GM19239 (cell line): ENCODE measurements at places on chromosomes 11 and 22.

DNA sequence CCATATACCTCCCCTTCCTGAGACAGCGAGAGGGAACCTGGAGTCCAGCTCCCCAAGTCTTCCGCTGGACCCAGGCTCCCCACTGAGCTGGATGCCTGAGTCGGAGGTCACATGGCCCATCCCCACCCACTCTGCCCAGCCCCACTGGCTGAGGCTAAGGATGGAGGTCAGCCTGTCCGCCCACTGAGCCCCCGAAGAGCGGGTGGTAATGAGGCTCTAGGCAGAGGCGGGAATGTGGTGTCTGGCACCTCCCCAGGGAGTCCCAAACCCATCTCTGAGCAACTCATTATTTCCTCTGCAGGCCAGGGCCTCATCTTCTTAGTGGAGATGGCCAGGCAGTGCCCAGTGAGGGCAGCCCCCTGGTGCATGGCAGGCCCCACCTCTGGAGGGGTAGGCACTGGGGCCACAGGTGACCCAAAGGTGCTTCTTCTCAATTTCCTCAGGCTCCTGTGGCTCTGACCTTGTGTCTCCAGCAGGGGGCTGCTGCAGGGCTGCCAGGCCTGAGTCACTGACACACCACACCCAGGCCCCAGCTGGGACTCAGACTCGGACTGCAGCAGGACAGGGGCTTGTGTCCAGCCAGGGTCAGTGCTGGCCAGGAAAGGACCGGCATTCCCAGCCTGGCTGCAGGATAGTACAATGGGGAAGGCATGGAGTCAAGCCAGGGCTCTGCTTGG lies 10.2 kb upstream of the PDE2A start:
- peak; percentile 81 for DNase-seq

DNA sequence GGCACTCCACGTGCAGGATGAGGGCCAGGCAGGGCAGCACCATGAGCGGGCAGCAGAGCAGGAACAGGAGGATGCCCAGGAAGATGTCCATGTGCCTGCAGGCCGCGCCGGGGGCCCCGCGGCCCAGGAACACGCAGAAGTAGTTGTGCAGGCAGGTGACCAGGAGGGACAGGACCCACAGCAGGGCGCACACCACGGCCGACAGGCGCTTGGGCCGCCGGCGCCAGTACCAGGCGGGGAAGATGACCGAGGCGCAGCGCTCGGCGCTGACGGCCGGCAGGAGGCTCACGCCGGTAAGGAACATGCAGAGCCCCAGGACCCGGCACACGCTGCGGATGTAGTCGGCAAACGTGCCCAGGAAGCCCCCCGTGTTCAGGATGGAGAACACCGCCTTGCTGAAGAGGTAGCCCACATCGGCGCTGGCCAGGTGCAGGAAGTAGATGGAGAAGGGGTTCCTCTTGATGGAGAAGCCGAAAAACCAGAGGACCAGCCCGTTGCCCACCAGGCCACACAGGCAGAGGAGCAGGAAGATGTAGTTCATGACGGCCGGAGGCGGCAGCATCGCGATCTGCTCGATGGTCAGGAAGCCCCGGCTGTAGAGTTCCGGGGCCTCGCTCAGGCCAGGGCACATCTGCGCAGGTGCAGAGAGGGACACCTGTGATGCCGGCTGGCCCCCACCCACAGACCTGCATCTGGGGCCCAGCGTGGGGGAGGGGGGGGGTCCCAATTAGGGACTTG lies 7.2 kb downstream of the MRGPRF start:
- no peak for DNase-seq

DNA sequence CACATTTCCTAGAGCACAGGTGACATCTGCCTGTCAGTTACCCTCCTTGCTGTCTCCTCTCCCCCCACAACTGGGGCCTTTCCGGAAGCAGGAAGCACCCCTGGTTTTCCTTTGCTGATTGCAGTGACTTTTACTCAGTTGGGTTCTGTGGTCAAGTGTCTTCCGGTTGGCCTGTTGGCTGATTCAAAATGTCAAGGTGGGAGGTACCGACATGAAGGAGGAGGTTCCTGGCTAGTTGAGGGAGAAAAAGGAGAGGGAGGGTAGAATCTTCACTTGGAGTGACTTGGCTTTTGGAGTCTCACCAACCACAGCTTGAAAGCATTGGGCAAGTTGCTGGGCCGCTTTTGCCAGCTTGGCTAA lies 9.3 kb upstream of the ADAMTS15 start:
- no peak for DNase-seq

GRCh38 chr11:19985111-19985510 lies 175.2 kb downstream of the DBX1 start:
- no peak for DNase-seq

- DNase-seq: no peak
These were observed 31.5 kb downstream of the SDHD start for GRCh38 chr11:112118176-112118575.

DNA sequence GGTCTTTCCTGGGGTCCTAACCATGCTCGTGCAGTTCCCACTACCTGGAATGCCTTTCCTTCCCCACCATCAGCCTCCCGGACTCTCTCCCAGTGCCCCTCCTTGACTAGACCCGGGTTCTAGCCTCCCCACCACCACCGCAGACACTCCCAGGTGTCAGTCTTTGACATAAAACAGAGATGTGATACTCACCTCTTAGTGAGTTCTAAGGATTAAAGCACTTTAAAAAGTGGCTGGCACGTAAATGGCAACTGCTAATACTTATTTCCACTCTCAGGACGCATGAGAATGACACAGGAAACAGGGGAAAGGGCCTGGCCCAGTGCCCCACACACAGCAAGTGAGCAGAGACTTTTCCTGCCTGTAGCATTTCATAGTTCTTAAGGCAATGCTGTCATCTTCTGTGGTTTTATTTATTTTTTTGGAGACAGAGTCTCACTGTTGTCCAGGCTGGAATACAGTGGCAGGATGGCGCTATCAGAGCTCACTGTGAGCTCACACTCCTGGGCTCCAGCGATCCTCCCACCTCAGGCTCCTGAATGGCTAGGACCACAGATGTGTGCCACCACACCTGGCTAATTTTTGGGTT lies 1.9 kb upstream of the SLC25A45 start:
- no peak for DNase-seq

- no peak for DNase-seq
These were observed 30.4 kb downstream of the OPCML start for GRCh38 chr11:133501643-133502539.

DNA sequence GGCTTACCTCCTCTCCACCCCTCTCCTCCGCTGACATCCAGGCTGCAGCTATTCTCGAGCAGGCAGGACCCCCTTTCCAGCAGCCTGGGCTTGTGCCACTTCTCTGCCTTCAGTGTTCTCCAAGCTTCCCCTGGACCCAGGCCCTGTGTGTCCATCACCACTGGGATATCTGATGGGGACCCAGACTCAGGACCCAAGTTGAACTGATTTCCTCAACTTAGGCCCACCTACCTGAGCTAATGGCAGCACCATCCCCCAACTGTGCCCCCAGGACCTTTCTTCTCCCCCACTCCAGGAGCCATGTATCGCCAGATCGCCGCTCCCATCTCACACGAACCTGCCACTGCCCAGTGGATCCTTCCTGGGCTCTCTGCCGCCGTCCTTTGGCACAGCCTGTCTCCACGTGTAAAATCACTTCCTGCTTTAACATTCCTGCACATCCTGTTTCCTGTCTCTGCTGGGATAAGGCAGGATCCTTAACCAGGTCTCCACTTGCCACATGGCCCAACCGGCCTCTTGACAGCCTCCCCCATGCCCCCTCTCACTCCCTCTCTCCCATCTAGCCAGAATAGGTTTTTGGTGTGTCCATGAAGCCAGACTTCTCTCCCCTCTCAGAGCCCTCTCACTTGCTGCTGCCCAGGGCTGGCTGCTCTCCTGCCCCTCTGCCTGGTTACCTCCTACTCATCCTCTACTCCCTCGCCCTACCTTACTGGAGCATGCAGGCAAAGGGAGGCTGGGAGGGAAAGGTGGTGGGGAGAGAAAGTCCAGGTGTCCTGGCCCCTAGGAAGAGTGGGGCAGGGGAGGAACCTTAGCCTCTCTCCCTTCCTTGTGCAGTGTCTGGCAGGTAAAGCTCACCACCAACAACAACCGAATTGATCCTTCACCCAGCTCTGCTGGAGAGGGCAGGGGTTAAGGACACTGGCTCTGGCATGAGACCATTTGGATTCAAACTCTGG lies 9.4 kb downstream of the SPATA19 start:
- DNase-seq: no peak

DNA sequence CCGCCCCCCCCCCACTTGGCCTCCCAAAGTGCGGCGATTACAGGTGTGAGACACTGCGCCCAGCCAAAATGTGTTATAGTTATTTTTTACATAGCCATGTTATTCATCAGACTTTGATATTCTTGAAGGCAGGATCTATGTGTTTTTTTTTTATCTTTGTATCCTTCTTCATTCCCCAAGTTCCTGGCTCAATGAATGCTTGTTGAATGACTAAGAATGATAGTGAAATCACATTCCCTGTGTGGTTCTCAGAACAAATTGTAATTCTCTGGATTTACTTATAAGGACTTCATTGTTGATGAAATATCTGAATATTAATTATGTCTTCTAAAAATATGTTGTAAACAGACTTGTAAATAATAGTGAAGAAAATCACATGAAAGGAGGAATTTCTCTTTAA lies 33.5 kb downstream of the MMP7 start:
- DNase-seq: no peak
